Naive thymus-derived CD4-positive, alpha-beta T cell (primary cell): ENCODE measurements at places on chromosomes 5 and 9. TPM values are rescaled to one million over a fixed set of nuclear protein-coding genes. Genes with fewer than 3 reads are reported as not detected.

DNA sequence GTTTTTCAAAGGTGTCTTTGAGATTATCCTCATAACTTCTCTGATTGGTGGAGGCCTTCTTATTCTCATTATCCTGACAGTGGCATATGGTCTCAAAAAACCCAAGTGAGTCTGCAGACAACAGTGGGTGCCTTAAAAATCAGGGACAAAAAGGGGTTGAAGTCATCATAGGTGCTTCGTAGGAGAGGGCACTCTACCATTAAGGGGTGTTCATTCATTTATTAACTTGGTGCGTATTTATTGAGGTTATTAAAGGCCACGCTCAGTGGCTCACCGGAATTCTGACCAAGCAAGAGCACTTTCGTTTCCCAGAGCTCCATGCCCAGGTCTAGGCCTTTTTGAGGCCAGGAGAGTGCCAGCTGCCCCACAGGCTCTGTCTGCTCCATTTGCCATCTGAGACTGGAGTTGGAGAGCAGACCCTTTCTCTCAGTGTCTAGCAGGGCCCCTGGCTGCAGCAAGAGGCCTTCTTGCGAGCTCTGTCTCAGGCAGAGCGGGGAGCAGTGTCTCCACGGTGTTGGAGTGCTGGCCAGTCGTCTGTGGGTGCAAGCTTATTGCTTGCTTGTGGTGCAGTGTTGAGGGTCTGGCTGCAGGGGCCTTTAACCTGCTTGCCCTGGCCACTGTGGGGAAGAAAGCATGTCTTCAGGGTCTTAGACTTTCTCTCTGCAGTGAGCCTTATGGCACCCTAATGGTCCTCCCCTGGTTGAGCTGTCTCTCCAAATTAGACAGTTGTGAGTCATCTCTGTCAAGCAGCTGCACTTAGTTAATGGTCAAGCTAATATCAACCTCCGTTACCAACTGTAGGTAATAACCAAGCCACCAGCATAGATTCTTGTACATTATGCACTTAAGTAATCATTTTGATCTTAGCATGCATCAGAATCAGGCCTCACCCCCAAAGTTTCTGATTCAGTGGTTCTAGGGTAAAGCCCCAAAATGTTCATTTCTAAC, 62.6 kb downstream of the IL31RA start:
- no peaks in the 10 kb centered on the region for H3K36me3 ChIP-seq
- no peaks in the 10 kb centered on the region for H3K4me1 ChIP-seq
- H3K27me3 ChIP-seq: no peaks in the 10 kb centered on the region
- H3K4me3 ChIP-seq: no peak overlapping the region

DNA sequence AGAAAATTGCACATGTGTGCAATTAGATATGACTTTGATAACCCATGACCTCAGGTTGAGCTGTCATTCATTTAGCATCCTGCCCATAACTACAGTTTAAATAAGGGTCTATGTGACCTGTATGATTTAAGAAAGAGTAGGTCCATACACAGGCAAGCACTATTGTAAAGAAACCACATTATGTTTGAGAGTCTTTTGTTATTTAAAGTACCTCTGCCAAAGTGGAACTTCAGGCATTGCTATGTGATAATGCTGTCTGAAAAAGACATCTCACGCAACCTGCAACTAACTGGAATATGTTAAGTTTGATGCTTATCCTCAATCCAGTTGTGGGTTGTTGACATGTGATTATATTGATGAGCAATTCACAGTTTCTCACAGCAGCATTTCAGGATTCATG, 317.0 kb downstream of the TMEM161B start:
- no peak for DNase-seq
- no peaks in the 10 kb centered on the region for H3K27me3 ChIP-seq
- H3K4me1 ChIP-seq: no peaks in the 10 kb centered on the region
- H3K27ac ChIP-seq: no peak overlapping the region
- H3K36me3 ChIP-seq: no peaks in the 10 kb centered on the region

- no peak overlapping the region for H3K27ac ChIP-seq
- H3K4me1 ChIP-seq: no peaks in the 10 kb centered on the region
- no peaks in the 10 kb centered on the region for H3K36me3 ChIP-seq
- no peak overlapping the region for H3K4me3 ChIP-seq
- DNase-seq: no peak
- no peaks in the 10 kb centered on the region for H3K27me3 ChIP-seq
These were observed 187.7 kb downstream of the ZSWIM6 start for GRCh38 chr5:61519728-61520277.

GRCh38 chr9:74742792-74743730, 144.7 kb downstream of the TRPM6 start:
- no peak for DNase-seq
- H3K36me3 ChIP-seq: no peaks in the 10 kb centered on the region
- no peaks in the 10 kb centered on the region for H3K27me3 ChIP-seq
- no peak overlapping the region for H3K4me3 ChIP-seq
- H3K27ac ChIP-seq: no peak overlapping the region

GRCh38 chr5:74093561-74093960, 467.6 kb downstream of the ARHGEF28 start:
- no peaks in the 10 kb centered on the region for H3K36me3 ChIP-seq
- no peak overlapping the region for H3K27ac ChIP-seq
- H3K4me1 ChIP-seq: no peaks in the 10 kb centered on the region
- no peak overlapping the region for H3K4me3 ChIP-seq

GRCh38 chr5:7754997-7755596, 95.8 kb downstream of the CFAP90 start:
- DNase-seq: no peak
- no peak overlapping the region for H3K27ac ChIP-seq
- no peak overlapping the region for H3K4me3 ChIP-seq
- no peaks in the 10 kb centered on the region for H3K27me3 ChIP-seq
- H3K4me1 ChIP-seq: no peaks in the 10 kb centered on the region
- no peaks in the 10 kb centered on the region for H3K36me3 ChIP-seq

DNA sequence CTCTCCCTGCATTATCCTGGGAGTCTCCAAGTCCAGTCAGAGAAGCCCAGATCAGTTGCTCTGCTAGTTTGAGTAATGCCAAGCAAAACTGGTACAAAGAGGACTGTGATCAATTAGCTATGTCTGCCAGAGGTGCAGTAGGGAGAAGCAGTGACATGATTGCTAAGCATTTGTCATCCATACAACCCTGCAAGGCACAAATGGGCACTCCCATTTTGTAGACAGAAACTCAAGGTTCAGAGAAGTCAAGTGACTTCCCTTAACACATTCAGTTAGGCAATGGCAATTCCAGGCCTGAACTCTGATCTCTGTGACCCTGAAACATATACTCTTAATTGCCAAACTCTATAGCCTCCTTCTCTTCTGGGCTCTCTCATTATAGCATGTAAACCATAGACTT, 34.0 kb downstream of the NDST1 start:
- no peaks in the 10 kb centered on the region for H3K36me3 ChIP-seq
- H3K27ac ChIP-seq: no peak overlapping the region
- no peaks in the 10 kb centered on the region for H3K4me1 ChIP-seq
- H3K4me3 ChIP-seq: no peak overlapping the region
- no peaks in the 10 kb centered on the region for H3K27me3 ChIP-seq

DNA sequence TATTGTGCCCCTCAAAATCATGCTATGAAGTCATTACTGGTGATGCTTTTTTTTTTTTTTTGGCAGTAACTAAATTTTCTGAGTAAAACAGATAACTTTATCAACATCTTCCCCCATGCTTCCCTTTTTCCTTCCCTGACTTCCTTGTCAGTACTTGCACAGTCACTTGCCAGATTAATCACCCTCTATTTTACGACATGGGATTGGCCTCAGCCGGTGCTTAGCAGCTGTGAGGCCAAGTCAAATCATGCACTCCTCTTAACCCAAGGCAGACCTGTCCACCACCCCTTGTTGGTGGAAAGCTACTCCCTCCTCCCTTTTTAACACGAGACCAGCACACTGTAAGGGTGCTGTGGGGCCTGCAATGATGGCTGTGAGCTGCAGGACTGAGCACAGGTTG, 118.0 kb upstream of the OTULINL start:
- no peaks in the 10 kb centered on the region for H3K4me1 ChIP-seq
- no peak for DNase-seq
- H3K4me3 ChIP-seq: no peak overlapping the region
- no peaks in the 10 kb centered on the region for H3K27me3 ChIP-seq
- no peaks in the 10 kb centered on the region for H3K36me3 ChIP-seq

GRCh38 chr9:98896632-98897031, 47.1 kb upstream of the COL15A1 start:
- H3K4me3 ChIP-seq: no peak overlapping the region
- no peak for DNase-seq
- H3K4me1 ChIP-seq: no peaks in the 10 kb centered on the region
- H3K27ac ChIP-seq: no peak overlapping the region

DNA sequence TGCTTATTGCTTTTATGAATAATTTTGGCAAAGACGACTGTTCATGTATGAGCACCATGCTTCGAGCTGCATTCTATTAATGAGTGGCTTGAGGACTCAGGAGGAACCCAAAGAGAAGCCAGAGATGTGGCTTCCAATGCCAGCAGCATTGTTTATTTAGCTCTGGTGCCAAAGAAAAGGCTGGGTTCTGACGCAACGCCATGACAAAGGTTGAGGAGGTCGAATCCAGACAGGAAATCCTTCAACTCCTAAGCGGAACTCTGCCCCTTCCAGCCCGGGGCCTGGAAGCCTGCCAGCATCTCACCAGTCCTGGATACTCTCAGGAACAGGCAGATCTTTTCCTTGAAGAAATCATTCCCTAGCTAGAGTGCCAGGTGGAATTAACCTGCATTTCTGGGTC, 104.4 kb downstream of the ARHGAP26 start:
- H3K4me1 ChIP-seq: no peaks in the 10 kb centered on the region
- no peak overlapping the region for H3K27ac ChIP-seq
- H3K4me3 ChIP-seq: no peak overlapping the region
- DNase-seq: no peak
- H3K27me3 ChIP-seq: no peaks in the 10 kb centered on the region
- no peaks in the 10 kb centered on the region for H3K36me3 ChIP-seq

GRCh38 chr5:151643388-151643787, 43.3 kb downstream of the SPARC start:
- no peaks in the 10 kb centered on the region for H3K27me3 ChIP-seq
- H3K36me3 ChIP-seq: no peaks in the 10 kb centered on the region
- H3K4me3 ChIP-seq: no peak overlapping the region
- no peaks in the 10 kb centered on the region for H3K4me1 ChIP-seq
- DNase-seq: no peak
- H3K27ac ChIP-seq: no peak overlapping the region

- no peak overlapping the region for H3K4me3 ChIP-seq
- no peaks in the 10 kb centered on the region for H3K36me3 ChIP-seq
- DNase-seq: no peak
- H3K4me1 ChIP-seq: no peaks in the 10 kb centered on the region
- no peaks in the 10 kb centered on the region for H3K27me3 ChIP-seq
These were observed 62.8 kb upstream of the C5orf58 start for GRCh38 chr5:170169996-170170395.

DNA sequence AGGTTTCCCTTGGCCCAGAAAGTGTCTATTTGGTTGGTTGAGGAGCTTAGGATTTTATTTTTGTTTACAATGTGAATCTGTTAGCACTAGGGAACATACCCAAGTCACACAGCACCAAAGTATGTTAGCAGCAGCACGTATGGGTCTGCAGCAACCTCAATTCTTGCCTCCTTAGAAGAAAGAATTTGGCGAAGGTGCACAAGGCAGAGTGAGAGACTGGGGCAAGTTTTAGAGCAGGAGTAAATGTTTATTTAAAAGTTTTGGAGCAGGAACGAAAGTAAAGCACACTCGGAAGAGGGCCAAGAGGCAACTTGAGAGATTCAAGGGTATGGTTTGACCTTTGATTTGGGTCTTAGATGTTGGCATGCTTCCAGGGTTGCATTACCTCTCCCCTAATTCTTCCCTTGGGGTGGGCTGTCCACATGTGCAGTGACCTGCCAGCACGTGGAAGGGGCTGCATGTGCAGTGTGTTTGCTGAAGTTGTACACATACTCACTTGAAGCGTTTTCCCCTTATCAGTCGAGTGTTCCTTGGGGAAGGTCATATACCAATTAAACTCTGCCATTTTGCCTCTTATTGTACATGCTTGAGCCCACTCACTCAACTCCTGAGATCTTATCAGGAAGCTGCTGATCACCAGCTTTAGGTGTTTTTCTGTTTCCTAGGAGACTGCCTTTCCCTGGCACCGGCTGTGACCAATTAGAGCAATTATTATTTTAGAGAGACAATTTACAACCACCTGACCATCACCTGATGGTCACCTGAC, 64.9 kb upstream of the SHC3 start:
- H3K4me3 ChIP-seq: no peak overlapping the region
- no peaks in the 10 kb centered on the region for H3K36me3 ChIP-seq
- no peak overlapping the region for H3K27ac ChIP-seq
- no peaks in the 10 kb centered on the region for H3K4me1 ChIP-seq

GRCh38 chr5:96741891-96742309, 65.8 kb downstream of the ERAP1 start:
- DNase-seq: no peak
- peaks cover 80% of the 10 kb centered on the region for H3K36me3 ChIP-seq
- H3K4me3 ChIP-seq: no peak overlapping the region
- H3K27me3 ChIP-seq: no peaks in the 10 kb centered on the region
- H3K4me1 ChIP-seq: no peaks in the 10 kb centered on the region
- no peak overlapping the region for H3K27ac ChIP-seq

DNA sequence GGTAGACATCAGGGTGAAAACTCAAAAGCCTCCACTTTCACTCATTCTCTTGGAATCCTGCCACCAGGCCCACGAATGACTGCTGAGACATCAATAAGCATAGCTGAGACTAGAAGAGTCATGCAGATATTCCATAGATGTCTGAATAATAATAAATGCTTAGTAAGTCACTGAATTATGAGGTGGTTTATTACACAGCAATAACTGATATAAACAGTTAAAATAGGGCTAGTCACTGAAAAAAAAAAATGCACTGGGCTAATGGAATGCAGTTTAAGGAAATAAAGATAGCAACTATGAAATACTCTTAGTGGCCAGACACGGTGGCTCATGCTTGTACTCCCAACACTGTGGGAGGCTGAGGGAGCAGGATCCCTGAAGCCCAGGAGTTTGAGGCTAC, 262.8 kb upstream of the CDH6 start:
- no peaks in the 10 kb centered on the region for H3K27me3 ChIP-seq
- DNase-seq: no peak
- H3K27ac ChIP-seq: no peak overlapping the region
- H3K36me3 ChIP-seq: no peaks in the 10 kb centered on the region

GRCh38 chr5:140165101-140165922, 9.7 kb upstream of the CYSTM1 start:
- no peaks in the 10 kb centered on the region for H3K27me3 ChIP-seq
- H3K36me3 ChIP-seq: no peaks in the 10 kb centered on the region
- no peaks in the 10 kb centered on the region for H3K4me1 ChIP-seq
- no peak overlapping the region for H3K4me3 ChIP-seq
- no peak overlapping the region for H3K27ac ChIP-seq

GRCh38 chr5:173180331-173180730, 36.0 kb downstream of the BNIP1 start:
- no peak for DNase-seq
- H3K4me1 ChIP-seq: no peaks in the 10 kb centered on the region
- H3K27ac ChIP-seq: no peak overlapping the region
- no peak overlapping the region for H3K4me3 ChIP-seq

Gene HRH2
- 26.3 TPM for total RNA-seq

Gene MAN2A1
- 36.2 and 37.1 TPM in 2 replicates for total RNA-seq

Gene SPINK6
- not detected for total RNA-seq

Gene FOXD4L6
- not detected in 2 replicates for total RNA-seq

Gene ACER2
- total RNA-seq: 2.0 TPM

Gene TUSC1
- 0.17 TPM for total RNA-seq

Gene TMEM215
- total RNA-seq: not detected

Gene HEMGN
- total RNA-seq: 2.3 TPM

Gene DDX31
- 28.0 TPM for total RNA-seq

Gene KLHL3
- total RNA-seq: 17.8 TPM
